ENCODE measurements at places on chromosomes 4 and X.
A peak's percentile ranks its signal among the peaks of the same experiment; 100 is the strongest.

DNA sequence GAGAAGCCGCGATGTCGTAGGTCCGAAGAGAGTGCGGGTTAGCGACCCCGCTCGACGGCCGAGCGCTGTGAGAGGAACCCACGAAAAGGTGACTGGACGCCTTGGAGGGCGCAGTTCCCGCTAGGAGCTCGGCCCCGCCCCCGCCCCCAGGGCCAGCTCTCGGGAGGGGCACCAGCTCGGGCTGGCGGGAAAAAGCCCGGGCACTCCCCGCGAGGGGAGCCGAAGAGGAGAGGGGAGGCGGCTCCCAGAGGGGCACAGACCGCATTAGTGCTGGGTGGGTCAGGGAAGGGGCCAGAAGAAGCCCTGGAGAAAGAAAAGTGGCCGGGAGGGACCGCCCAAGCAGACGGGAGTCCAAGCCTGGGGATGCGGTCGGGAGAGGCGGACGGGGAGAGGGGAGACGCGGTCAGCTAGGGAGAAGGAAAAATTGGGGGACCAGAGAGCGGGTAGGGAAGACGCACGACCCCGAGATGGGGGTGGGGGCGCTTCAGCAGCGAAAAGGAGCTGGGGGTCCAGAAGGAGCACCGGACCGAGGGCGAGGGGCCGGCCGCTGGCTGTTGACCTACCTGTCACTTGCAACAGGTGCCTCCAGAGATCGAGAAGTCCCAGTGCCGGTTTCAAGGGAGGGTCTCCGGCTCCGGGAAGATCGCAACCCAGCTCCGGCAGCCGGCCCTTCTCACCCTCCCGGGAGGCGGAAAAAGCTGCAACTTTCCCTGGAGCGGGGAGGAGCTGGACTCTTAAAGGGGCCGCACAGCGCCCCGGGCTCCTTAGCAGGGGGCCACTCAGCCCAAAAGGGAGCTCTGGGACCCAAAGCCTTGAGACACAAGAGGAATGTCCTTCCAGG is at the start of gene SYTL4:
TSS of gene SYTL4 (minus strand) at position 681 of the 841 bp plus-strand sequence. CDS start 30,084 bp downstream, outside the sequence.
- no peak for DNase-seq

- DNase-seq = no peak
Observed at GRCh38 chr4:8268901-8269534, 536 bp upstream of the HTRA3 start.

DNA sequence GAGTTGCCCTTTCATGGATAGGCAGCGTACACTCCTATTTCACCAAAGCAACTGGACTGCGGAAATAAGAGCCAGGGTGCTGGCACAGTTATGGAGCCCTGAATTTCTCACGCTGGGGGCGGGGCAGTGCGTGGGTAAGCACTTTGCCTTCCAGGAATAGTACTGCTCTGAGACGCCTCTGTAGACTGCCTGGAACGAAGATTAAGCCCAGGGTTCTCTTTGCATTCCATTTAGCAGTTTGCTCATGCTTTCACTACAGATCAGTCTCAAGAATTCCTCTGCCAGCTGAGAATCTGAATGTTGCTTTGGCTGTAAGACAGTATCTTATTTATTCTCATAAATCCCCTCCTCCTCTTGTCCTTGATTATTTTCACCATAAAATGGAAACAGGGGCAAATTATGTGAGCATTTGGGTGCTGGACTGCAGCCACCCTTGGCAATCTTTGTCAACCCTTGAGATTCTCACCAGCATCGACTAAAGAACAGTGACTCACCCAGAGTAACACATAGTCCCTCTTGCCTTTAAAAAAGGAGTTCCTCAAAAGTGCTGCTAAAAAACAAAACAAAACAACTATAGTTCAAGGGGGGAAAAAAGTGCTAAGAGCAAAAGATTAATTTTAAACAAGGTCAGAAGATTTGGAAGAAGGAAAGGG is 88.9 kb upstream of the CITED1 start:
- DNase-seq = no peak

GRCh38 chrX:74536832-74537371 is 77.5 kb downstream of the RLIM start:
- DNase-seq = no peak

DNA sequence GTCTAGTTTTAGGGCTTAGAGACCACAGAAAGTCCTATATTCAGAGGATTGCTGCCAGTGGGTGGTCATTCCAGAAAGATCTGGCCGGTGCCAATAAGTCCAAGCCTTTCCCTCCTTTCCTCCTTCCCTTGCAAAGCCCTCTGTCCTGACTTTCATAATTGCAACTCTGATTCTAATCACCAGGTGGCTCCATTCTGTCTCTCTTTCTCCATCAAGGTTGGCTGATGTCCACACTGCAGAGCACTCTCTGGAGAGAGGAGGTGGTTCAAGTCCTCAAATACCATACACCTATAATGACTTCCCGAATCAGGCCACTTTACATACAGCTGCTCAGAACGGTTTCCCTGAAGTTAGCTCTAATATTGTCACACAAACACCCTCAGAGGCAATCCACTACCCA is 22.4 kb upstream of the ARMCX4 start:
- peak; percentile 2 for DNase-seq

- DNase-seq = no peak
Observed at GRCh38 chrX:150200820-150201287, 162.3 kb upstream of the MAMLD1 start.

DNA sequence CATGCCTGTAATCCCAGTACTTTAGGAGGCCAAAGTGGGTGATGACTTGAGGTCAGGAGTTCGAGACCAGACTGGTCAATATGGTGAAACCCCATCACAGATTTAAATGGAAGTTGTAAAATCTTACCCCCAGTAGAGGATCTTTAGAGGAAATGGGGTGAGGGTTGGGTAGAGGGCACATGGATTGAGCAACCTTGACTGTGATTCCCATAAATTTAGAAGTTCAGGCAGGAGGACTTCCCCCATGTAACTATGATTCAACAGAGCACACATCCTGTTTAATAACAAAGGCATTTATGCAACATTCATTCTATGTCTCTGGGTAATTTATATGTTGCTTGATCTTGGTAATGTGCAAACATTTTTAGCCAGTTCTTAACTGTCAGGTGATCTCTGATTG is 143.1 kb downstream of the RBM47 start:
- no peak for DNase-seq

GRCh38 chrX:30888526-30889146 is 418 bp downstream of the TAB3 start:
- no peak for DNase-seq

- DNase-seq = no peak
Observed at GRCh38 chr4:143410015-143410414, 73.3 kb downstream of the GAB1 start.

DNA sequence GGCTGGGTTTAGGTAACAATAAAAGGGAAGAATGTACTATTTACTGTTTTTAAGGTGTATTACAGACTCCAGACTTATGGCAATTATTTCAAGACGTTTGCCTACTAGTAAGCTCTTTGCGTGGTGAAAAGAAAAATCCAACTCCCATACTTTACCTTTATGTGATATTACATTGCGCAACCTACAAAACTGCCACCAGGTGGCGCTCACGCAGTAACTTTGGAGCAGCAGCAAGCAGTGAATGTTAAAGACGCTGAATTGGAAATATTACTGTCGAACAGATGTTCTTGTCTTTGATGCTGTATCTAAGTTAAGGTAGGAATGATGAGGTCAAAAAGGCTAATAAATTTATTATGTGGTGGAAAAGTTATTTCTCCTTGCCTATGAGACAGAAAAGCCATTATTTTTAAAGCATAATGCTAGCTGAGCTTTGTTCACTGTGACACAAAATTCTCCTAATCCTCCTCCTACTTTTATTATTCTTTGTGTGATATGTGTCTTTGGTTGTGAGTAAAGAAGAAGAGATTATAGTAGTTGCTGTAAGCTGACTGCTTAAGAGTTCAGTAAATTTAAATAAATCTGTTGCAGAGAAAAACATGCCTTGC is 1099.8 kb upstream of the TENM3 start:
- DNase-seq = peak; percentile 50

DNA sequence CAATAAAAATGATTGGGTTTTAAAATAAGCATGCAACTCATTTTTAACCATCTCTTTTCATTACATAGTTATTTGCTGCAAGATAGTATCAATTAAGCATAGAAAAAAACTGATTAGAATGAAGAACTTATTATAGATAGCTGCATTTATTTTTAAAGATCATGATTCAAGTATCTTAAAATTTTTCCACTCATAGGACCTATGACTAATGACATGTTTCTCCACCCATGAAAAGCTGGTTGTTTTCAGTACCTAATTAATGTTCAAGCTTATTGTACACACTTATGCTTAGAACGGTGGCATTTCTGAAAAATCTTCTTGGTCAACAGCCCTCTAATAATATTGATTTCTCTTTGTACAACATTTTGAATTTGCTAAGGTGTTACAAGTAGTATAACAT is 193.5 kb upstream of the PITX2 start:
- DNase-seq = no peak

- no peak for DNase-seq
Observed at GRCh38 chr4:63620271-63620670, 789.0 kb downstream of the TECRL start.

- no peak for DNase-seq
Observed at GRCh38 chr4:151569650-151570049, 160.7 kb downstream of the FHIP1A start.

DNA sequence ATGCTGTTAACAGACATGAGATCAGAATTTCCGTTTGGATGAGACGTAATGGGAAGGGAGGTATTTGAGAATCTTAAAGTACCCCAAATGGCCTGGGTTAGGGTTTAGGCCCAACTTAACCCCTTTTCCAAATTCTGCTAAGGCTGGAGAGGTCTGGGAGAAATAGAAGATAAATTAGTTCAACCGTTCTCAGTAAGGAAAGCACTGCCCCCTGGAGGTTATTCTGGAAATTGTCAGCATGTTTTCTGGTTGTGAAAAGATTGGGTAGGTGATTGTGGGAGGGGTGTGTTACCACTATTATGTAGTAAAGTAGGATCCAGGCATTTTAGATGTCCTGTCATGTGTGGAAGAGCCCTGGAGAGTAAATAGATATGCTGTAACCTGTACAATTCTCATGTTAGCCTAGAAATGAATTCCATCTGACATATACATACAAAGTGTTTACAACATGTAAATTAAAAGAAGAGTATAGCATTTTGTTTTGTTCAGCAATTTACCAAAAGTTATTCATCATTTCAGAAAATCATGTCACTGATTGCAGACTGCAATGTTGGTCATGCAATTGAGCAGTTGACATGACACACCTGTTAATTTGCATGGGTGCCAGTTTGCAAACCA is 26.8 kb upstream of the GRXCR1 start:
- peak; percentile 71 for DNase-seq

DNA sequence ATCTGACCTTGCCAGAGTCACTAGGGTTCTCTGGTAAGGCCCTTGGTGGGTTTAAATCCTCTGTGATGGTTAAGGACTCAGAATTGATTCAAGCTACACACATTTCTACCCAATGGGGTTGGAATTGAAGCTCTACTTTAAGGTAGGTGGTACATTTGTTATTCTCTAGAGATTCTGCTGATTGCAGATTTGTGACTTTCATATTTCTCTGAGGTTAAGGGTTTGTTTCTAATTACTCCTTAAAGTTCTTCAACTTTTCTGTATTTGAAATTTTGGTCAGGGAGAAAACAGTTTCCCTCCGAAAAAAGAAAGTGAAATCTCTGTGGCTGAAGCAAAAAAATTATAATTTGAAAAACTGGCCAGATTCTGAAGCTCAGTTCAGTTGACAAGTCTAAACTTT is 25.8 kb upstream of the USP46 start:
- no peak for DNase-seq

- no peak for DNase-seq
Observed at GRCh38 chrX:48059296-48059639, 12.2 kb downstream of the ZNF630 start.

DNA sequence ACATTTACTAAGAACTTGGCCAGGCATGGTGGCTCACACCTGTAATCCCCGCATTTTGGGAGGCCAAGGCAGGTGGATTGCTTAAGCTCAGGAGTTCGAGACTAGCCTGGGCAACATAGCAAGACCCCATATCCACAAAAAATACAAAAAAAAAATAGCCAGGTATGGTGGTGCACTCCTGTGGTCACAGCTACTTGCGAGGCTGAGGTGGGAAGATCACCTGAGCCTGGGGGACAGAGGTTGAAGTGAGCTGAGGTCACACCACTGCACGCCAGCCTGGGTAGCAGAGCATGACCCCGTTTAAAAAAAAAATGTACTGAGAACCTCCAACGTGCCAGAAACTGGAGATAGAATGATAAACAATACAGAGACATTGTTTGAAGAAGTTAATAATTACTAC is 8.0 kb downstream of the OPRPN start:
- DNase-seq = no peak

- DNase-seq = no peak
Observed at GRCh38 chr4:52299120-52299519, 248.0 kb downstream of the SPATA18 start.

GRCh38 chrX:132795181-132795580 is 163.2 kb downstream of the HS6ST2 start:
- DNase-seq = no peak

Measured in natural killer cell (primary cell).